Caco-2 (cell line): ENCODE measurements at places on chromosomes 12 and 14.
A peak's percentile ranks its signal among the peaks of the same experiment; 100 is the strongest.

DNA sequence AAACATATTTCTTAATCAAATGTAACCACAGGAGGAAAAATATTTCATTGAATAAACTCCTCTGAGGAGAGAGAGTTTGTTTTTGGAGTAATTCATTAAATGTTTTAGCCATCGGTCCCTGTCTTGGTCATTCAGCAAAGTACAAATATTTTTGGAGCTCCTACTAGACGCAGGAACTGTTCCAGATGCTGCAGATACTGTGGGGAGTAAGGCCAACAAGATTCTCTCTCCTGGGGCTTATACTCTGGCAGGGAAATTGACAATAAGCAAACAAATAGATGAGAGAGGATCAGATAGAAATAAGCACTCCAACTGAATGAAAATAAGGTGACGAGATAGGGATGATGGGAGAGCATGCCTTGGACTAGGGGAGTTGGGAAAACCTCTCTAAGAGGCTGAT lies 264.1 kb downstream of the TTC8 start:
- no peak for DNase-seq

- peak; percentile 86 for DNase-seq
Observed at GRCh38 chr14:22980672-22981089, 1.7 kb downstream of the AJUBA start.

GRCh38 chr12:5581019-5581418 lies 149.1 kb downstream of the NTF3 start:
- DNase-seq = no peak

GRCh38 chr14:105309371-105309770 lies 5.2 kb upstream of the PACS2 start:
- DNase-seq = no peak

DNA sequence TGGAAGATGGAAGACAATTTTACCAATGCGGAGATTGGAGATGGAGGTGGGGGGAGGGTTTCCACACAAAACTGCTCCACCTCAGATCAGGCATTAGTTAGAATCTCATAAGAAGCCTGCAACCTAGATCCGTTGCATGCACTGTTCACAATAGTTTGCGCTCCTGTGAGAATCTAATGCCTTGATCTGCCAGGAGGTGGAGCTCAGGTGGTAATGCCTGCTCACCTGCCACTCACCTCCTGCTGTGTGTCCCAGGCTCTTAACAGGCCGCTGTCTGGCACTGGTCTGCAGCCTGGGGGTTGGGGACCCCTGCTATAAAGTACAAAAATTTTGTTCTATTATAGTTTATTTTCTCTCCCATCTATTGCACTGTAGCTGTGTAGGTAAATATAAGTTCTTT lies 84.9 kb upstream of the FOXG1 start:
- DNase-seq = peak; percentile 33

DNA sequence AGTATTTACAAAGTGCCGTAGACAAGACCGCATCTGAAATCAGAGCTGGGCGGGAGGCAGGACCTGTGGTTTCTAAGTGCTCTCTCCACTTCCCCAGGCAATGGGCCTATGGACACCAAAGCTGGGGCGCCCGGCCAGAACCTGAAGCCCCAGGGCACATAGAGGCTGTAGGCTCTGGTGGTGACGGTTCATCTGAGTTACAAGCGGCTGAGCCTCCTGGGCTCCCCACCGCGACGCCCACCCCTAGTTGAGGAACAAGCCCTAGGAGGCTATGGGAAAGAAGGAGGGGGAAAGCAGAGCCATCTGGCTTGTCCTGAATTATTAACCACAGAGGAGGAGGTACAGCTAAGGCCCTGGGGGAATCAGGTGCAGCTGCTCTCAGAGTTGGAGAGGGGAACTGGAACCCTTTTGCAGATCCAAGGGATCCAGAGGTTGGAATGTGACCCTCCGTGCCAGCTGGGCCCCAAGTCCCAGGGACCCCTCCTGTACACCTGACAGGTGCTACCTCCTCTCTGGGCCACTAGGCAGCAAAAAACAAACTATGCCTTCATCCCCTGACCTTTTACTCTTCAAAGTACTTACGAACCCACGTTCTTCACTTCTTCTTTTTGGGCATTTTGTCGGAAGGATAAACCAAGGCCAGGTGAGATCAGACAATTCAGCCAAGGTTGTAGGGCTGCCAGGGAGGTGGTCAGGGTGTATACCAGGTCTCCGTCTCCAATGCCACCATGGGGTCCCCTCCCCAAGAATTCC lies 77.2 kb downstream of the ARL6IP4 start:
- DNase-seq = no peak

GRCh38 chr12:11553871-11554533 lies 95.5 kb upstream of the ETV6 start:
- peak; percentile 65 for DNase-seq

DNA sequence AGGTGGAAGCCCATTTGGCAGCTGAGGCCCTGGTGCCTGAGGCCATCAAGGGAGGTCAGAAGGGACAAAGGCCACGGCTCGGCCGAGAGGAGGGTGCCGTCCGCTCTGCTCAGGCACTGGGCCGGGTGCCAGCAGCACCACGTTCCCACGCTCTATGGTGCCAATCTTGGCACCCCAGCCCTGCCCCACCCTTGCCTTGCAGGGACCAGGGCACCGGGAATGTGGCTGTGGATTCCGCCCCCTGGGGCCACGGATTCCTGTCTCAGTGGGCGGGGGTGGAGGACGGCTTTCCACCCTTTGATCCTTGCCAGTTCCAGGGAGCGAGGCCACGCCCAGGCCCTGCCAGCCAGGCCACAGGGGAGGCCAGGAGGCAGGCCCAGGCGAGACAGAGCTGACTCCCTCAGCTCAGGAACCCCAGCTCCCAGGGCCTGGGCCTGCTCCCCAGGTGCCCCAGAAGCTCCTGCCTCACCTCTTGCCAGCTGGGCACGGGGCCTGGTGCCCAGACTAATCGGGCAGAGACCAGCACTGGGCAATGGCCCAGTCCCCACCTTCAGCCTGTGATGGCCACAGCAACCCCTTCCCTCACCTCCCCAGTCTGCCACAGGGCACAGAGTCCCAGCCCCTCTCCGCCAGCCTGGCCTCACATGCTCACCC lies 26.4 kb upstream of the GPR132 start:
- peak; percentile 59 for DNase-seq

DNA sequence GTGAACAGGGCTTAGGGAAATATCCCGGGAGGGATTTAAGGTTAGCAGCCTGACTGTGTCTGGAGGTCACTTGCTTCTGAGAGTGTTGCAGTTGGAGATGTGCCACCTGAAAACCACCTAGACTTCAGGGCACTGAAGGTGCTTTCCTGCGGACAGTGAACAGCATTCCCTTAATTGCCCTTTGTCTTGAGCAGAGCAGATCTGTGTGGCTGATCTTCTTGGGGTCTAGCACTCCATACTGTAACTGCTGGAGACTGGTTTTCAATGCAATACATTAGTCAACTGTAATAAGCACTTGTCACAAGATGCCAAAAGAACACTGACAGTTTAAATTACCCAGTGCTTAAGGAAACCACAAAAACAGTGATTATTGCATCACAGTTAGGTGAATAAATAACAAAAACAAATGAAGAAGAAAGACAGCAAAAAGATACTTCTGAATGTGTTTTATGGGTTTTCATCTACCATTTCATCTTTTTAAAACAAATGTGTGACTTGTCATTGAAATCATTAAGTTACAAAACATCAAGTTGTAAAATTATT lies 111.8 kb downstream of the PRIMA1 start:
- no peak for DNase-seq

DNA sequence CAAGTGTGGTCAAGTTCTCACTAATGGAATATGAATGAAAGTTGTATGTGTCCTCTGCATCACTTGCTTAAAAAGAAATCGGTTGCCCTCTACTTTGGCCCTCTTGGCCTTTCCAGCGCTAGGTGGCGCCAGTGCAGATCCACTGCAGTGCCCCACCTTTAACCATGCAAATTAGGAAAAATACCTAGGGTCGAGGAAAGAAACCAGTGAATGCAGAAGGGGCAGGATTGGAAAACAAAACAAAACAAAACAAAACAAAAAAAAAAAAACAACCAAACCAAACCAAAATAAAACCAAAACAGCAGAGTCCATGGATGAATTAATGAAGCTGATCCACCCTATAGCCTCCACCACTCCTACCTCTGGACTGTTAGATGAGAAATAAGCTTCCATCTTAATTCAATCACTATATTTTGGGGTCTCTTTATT lies 12.9 kb upstream of the NEMF start:
- peak; percentile 72 for DNase-seq

DNA sequence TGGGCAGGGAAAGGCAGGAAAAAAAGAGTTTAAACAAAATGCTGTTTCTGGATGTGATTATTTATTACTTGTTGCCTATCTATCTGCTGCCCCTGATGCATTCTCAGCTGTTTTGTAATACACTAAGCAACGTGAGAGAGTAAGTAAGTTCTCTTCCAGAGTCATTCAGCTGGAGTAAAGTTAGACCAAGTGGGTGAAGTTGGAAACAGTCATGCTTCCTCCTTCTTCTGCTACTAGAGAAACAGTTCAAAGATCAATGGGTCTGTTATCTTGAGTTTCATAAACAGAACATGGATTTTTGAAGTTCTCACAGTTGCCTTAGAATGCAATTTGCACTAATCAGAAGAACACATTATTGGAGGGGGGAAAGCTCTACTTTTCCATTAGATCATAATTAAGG lies 279.3 kb downstream of the EGLN3 start:
- DNase-seq = no peak

GRCh38 chr14:79822034-79822433 lies 389.3 kb downstream of the DIO2 start:
- DNase-seq = no peak

DNA sequence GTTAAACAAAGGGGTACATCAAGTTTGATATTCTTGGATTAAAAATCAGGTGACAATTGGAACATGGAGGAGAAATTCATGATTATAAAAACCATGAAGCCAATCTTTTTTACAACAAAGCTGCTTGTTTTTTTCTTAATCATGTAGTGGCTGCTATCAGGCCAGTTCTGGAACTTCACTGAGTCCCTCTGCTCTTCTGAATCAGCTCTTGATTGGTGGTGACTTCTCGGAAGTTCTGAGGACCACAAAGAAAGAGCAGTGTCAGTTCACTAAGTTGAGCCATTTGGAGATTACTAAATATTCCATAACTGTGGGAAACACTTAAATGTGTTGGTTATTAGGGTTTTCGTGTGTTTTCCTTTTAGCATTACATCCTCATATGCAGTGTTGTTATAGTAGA lies 8.5 kb downstream of the EIF4B start:
- no peak for DNase-seq

DNA sequence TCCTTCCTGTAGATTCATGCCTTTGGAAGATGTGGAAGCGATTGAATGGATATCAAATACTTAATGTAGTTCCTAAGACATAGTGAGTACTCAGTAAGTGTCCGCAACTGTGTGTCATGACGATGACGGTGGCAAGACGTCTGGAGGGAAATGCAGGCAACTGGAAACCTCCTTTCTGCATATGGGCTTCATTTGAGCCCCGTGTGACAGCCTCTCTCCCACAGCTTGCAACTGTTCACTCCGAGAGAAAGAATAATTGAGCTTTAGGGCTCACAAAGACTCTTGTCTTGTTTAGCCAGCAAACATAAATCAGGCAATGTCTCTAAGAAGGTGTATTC lies 6.9 kb downstream of the CFAP251 start:
- no peak for DNase-seq

DNA sequence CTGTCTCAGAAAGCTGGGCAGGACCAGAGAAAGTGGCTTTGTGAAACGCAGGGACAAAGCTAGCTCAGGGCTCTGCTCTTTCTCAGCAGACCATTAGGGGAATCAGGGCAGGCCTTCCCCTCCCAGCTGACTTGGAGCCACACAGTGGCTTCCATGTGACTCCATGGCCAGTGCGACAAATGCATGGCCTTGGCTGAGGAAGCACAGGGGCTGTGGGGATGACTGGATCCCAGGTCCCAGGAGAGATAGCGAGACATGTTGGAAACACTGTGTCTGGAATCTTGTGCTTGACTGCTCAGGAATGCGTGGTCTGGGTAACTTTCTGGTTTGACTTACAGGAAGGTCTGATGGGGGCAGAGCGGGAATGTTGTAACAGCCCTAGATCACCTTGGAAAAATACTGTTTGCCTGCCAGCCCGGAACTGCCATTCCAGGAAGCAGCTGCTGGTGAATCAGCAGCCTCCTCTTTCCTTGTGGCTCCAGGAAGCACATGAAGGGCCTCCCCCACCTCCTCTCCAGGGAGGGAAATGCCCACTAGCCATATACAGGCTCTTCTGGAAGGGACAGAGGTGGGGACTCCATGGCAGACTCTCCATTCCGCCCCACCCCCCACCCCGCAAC lies 133.5 kb upstream of the HIF1A start:
- DNase-seq = peak; percentile 62

- no peak for DNase-seq
Observed at GRCh38 chr14:105817971-105818711, 291.8 kb downstream of the TMEM121 start.

DNA sequence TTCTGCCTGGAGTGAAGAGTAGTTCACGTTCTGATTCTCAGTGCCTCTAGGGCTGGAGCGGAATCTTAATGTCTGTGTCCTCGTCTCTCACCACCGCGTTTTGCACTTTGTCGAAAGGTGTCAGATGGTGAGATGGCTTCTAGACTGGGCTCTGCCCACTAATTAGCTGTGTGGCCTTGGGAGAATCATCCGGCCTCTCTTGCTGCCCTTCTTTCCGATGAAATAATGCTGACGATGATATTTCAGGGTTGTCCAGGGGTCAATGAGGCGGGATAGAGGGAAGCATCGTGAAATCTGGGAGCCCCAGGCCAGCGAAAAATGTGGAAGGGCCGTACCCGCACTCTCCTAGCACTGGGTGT lies 811 bp upstream of the GALNT16 start:
- DNase-seq = no peak

GRCh38 chr14:60563113-60563512 lies 54.2 kb downstream of the SIX6 start:
- no peak for DNase-seq

GRCh38 chr12:18468246-18469075 lies 207.1 kb downstream of the PIK3C2G start:
- no peak for DNase-seq

DNA sequence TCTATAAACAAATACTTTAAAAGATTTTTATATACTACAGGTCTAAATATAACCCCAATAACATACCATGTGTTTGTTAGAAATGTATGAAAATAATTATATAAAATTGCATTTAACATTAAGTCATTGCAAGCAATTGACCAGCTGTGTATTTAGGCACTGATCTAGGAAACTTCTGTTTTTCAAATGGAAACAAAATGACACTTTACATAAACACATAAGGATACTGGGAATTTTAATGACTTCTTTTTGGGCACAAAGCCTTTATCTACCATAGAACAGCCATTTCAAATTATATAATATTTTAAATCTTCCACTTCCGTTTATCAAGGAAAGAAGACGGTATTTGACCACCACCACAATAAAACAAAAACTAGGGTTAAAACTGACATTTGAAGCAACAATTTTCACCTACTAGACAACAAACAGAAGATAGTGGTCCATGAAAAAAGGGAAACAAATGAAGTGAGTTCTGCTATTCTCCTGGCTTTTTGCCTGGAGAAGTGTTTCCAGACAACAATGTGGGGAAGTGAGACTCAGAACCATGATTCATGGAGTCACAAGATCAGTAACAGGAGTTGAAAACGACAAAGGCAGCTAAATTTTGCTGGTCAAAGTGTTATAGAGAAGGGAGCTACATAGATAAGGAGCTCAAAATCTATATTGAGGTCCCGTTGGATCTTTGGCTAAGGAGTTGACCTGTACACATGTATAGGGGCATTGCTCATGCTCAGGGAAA lies 475.1 kb downstream of the TRHDE start:
- no peak for DNase-seq
